AG04449 (cell line): ENCODE measurements at places on chromosomes 1 and 21.

DNA sequence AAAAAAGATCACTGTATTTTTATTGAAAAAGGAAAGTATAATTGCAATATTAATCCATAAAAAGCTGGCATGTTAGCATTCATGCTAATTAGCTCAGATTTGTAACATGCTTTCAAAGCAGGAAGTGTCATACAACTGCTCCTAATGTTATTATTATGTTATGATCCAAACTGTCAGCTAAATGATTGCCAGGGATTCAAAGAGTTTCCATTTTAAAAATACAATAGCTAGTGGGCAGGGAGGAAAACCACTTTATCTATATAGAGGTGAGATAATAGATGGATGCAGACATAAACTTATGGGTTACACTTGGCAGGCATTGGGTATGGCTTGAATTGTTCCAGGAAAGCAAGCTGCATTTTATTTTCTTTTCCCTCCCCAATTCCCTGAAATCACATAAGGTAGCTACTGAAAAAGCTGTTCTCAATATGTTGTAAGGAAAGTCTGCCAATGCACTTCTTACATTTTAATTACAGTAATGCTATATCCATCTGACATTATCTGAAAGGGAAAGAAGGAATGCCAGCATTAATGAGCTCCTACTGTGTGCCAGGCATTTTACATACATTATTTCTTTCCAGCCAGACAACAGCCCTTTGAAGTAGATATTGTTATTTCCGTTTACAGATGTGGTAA, 9.8 kb upstream of the MYSM1 start:
- DNase-seq: no peak

GRCh38 chr1:230752407-230752806, 5.2 kb downstream of the CAPN9 start:
- DNase-seq: no peak

DNA sequence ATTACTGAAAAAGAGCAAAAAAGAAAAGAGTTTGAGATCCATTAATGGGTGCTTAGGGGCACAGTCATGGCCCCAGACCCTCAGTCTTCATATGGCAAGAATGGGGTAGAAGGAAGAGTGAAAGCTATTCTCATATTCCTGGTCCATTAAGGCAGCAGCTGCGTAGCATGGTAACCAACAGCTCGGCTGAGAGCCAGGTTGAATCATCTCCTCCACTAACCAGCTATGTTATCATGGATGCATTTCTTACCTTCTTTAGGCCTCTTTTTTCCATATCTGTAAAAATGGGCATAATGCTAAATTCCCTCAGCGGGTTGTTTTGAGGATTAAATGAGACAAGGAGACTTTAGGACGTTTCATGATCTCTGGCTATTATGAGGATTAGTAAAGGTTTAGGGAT, 15.0 kb upstream of the SARS1 start:
- DNase-seq: no peak

DNA sequence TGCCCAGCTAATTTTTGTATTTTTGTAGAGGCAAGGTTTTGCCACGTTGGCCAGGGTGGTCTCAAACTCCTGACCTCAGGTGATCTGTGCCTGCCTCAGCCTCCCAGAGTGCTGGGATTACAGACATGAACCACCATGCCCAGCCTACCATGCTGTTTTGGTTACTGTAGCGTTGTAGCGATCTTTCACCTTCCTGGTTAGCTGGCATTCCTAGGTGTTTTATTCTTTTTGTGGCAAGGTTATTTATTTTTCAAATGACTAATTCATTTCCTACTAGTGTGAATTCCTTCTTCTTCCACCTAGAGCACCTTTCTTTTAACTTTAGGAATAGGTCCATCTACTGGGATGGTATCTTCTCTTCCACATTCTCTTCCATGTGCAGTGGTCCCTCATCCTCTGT, 29.3 kb downstream of the TMEM200B start:
- no peak for DNase-seq

DNA sequence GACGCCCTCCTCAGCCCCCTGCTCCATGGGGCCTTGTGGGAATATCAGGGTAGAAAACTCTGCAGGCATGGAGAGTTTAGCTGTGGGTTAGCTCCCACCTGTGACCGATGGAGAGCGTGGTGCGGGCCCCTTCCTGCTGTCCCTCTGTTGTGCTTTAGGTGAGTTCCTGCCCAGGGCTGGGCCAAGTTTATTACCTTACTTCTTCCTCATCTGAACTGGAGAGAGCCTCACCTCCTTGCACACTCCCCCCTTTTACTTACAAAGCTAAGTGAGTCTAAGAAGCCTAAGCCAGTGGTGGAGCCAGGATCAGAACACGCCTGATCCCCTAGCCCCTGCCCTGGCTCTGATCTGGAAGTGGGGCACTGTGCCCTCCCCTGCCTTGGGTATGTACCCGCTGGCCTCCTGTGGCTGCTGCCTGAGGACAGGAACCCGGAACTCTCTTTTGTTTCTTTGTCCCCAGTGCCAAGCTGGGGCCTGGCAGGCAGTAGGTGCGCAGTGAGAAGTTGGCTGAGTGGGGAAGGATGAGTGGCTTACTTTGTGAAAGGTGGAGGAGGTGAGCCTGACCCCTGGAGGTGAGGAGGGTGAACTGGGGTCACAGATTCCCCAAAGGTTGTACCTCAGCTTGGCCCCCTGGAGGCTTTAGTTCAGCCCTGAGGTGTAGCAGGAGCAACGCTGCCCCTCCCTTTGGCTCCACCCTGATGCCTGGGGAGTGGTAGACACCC, 32.9 kb downstream of the ARHGEF10L start:
- DNase-seq: no peak

- DNase-seq: no peak
Observed at GRCh38 chr1:244173240-244173639, 122.2 kb downstream of the ZBTB18 start.

DNA sequence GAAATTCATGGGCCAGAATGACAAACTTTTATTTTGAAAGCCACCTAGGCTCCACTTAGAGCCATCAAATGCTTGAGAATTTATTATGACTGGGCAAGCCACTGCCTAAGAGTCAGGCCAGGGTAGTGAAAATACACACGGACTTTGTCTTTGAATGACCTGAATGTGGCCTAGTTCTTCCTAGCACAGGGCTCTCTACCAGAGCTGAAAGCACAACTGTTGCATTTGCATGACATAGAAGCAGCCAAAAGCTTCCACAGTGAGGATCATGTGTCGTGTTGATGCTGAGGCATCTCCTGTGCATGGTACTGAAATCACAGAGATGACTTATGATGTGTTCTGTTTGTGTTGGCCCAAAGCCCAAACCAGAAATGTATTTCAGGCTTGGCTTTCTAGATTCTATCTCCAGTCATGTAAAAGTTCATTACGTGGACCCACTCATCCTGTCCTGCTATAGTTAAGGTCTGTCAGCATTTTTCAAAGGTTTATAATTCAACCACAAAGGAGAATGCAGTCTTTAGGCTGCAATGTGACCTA, 164.0 kb upstream of the UBE2U start:
- DNase-seq: peak; percentile 96

GRCh38 chr1:170332801-170333200, 187.0 kb downstream of the NTMT2 start:
- no peak for DNase-seq

- DNase-seq: no peak
Observed at GRCh38 chr21:28358170-28358569, 634.5 kb downstream of the LTN1 start.

DNA sequence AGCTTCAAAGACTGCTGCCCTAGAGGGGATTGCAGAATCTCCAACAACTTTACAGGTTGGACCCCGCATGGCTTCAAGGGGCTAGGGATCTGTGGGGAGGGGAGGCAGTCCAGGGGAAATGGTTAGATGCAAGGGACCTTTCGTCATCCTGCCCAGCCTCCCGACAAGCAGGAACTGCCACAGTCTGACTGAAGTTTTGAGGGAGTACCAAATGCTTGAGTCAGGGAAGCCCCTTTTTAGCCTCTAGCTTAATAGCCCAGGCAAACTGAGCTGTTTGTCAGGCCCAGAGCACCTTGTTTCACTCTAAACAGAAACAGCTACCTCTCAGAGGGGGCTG, 1.1 kb downstream of the TOR3A start:
- DNase-seq: no peak

GRCh38 chr1:162872981-162873380, 12.0 kb upstream of the CCDC190 start:
- no peak for DNase-seq

DNA sequence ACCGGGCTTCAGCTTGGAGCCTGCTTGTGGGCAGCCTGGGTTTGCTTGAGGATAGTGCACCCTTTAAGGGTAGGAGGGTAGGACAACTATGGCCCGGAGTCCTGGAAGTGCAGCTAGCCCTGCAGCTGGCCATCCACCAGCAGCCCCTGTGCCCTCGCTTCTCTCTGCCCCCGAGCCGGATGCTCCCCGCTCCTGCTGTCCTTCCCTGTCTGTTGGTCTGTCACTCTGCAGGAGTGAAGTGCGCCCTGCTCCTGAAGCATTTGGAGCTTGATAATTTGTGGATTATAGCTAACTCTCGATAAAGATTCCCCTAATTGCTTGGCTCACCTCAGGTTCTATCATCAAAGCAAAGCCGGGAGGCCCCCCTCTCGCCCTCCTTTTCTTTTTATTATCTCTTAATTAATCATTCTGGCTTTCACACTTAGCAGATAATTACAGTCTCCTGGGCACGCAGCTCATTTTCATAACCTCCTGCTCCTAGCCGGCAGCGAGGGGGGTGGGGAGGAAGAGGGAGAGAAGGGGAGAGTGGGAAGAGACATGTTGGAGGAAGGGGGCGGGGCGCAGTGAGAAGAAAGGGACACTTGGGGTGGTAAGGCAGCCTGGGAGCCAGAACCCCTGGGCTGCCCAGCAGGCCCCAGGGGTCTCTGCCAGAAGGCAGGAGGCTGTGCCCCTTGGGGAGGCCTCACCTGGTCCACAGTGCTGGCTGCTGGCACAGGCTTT, 14.4 kb downstream of the KIRREL1 start:
- DNase-seq: no peak

DNA sequence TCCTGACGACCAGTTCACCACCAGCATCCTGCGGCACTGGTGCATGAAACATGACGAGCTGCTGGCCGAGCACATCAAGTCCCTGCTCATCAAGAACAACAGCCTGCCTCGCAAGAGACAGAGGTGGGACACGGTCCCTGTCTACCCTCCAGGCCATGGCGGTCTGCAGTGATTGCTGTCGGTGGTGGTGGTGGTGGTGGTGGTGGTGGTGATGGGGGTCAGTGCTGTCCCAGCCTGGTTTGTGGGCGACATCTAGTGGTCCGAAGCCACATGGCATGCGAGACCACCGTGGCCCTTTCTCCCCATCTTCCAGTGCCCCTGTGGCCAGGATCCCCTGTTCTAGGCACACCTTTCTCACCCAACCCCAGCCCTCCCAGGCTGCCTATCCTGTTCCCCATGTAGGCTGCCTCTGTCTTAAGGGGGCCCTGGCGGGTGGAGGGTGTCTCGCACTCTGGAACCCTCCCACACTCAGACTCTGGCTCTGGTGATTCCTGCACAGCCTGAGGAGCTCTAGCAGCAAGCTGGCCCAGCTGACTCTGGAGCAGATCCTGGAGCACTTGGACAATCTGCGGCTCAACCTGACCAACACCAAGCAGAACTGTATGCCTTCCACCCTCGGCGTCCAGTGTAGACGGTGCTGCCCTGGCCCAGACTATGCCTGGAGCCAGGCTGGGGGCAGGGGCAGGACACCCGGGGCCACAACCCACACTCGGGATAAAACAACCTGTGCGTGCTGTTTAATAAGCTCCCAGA, 3.2 kb upstream of the SLC27A3 start:
- DNase-seq: no peak

DNA sequence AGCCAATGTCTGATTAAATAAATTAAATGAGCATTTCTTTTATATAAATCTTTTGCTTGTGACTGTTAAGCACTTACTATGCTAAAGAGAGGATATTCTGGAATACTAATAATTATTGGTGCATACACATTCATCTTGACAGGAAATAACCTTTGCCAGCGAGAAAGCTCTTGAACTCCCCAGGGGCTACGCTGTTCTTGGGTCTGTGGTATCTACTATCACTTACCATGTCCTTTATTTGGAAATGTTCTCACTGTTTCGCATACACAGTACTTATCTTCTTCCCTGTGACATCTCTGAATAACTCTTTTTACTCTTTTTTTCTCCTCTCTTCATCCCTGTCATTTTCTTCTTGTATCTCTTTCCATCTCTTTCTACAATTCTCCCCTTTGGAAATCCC, 178.7 kb downstream of the GABPA start:
- DNase-seq: no peak

GRCh38 chr1:119966020-119966419, 69.7 kb upstream of the ADAM30 start:
- DNase-seq: no peak

DNA sequence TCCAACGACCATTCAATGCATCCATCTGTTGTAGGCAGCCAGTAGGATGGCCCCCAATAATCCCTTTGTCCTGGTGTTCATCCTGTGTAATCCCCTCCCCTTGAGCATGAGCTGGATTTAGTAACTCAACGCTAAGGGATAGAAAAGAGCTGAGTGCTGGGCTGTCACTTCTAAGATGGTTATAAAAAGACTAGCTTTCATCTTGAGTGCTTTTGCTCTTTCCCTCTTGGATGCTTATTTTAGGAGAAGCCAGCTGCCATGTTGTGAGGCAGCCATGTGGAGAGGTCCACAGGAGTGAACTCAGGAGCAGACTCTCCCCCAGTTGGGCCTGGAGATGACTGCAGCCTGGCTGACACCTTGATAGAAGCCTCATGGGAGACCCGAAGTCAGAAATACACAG, 401.5 kb downstream of the VAV3 start:
- DNase-seq: no peak

GRCh38 chr1:94994805-94995204, 67.9 kb upstream of the CNN3 start:
- no peak for DNase-seq

- DNase-seq: no peak
Observed at GRCh38 chr1:154743526-154744036, 126.5 kb downstream of the KCNN3 start.

GRCh38 chr1:224852901-224853568, 76.4 kb upstream of the DNAH14 start:
- no peak for DNase-seq

DNA sequence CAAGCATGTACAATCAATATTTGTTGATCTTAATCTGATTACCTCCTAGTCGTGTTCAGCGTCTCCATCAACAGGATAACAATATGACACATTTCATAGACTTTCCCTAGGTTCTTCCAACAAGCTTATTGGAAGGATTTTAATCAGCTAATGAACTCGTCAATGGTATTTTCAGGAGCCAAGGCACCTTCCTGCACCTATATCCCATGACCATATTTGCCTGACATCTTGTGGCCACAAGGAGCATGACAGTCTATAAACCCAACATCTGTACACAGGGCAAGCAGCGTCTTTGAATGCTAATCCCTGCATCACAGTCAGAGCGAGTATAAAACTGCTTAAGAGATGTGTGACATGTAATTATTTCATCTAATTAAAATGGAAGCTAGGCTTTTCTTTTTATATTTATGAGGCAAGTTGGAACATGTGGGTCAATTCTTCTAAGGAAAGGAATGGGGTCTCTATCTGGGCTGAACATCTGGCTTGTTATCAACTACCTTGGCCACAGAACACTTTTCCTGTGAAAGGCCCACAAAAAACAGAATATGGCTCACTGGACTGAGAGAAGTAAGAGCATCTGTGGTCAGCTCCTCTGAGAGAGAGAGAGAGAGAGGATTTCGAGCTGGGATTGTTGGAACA, 388.8 kb downstream of the NTNG1 start:
- DNase-seq: peak; percentile 17
